BJ (cell line): ENCODE measurements at places on chromosomes 1 and 21.

DNA sequence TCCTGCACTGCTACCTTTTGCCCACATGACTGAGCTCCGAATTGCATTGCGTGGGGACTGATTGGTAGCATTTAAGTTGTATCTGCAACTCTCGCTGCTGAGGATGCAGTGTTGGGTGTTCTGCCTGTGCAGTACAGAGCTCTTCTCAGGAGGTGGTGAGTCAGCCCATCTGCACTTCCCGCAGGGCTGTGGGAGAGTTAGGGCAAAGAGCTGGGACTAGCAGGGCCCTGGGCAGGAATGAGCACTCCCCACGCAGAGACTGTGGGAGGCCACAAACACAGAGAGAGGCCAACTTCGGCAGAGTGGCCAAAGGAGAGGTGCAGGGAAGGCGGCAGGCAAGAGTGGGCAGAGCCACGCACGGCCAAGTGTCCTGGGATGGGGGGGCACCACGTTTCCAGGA, 244.7 kb downstream of the SIPA1L2 start:
- DNase-seq, result no peak

GRCh38 chr1:187018291-187018690, 189.5 kb downstream of the PLA2G4A start:
- DNase-seq, result no peak

DNA sequence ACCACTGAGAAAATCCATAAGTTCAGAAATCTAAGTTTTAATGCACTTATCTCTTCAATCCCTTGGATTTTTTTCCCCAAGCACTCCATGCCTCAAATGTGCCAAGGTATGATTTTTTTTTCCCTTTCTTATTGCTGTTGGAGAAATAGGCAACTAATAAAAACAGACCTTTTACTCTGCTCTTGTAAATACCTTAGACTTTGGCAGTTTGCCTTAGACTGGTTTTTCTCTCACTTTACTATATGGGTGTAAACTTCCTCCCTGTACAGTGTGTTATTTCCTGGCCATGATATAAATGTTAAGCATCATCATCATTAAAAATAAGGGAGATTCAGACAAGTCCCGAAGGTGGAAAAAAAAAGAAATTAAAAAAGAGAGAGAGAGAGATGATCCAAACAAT, 65.7 kb downstream of the LRRC8C start:
- no peak for DNase-seq

DNA sequence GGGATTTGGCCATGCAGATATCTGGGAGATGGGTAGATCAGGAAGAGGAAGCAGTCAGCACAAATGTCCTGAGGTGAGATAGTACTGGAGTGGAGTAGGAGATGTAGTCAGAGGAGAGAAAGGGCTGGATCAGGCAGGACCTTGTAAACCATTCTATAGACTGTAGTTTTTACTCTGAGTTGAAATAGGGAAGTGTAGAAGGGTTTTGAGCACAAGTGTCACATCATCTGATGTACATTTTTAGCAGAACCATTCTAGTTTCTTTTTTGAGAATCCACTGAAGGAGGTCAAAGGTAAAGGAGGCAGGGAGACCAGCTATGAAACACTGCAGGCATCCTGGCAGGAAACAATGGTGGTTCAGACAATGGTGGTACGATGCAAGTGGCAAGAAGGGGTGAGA, 194.6 kb upstream of the RRP15 start:
- no peak for DNase-seq

- no peak for DNase-seq
Measured at GRCh38 chr1:54991939-54992338, 6.8 kb upstream of the BSND start.

GRCh38 chr1:43232482-43232881, 37.3 kb upstream of the TMEM125 start:
- no peak for DNase-seq

DNA sequence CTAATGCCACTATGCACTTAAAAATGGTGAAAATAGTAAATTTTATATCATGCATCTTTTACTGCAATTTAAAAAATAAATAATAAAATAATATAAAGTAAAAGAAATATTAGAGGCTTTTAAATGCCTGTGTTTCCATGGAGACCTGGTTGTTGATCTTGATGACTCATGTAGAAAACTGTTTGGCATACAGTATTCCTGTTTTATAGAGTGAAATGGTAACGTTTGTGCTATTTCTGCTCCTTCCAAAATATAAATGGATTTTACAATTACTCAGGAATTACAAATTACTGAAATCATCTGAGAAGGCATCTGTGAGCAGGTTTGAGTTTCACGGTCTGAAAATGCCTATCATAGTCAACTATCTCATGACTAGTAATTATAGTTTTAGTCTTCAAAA, 98.4 kb upstream of the USP25 start:
- DNase-seq, result peak; percentile 86

DNA sequence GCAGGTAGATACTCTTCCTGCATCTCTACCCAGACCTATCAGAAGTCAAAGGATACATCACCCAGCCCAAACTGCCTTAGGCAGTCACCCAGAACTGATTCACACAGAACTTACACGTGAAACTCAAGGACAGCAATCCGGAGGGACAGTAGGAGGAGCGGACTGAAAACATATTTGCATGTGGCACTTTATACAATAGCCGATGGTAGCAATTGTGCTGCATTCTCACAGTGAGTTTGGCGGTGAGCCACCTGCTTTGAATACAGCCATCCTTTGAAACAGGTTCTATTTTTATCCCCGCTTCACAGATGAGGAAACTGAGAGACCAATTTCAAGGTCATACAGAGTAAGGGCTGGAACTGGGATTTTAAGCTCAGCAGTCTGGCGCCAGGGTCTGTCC, 69.5 kb downstream of the EDEM3 start:
- no peak for DNase-seq

DNA sequence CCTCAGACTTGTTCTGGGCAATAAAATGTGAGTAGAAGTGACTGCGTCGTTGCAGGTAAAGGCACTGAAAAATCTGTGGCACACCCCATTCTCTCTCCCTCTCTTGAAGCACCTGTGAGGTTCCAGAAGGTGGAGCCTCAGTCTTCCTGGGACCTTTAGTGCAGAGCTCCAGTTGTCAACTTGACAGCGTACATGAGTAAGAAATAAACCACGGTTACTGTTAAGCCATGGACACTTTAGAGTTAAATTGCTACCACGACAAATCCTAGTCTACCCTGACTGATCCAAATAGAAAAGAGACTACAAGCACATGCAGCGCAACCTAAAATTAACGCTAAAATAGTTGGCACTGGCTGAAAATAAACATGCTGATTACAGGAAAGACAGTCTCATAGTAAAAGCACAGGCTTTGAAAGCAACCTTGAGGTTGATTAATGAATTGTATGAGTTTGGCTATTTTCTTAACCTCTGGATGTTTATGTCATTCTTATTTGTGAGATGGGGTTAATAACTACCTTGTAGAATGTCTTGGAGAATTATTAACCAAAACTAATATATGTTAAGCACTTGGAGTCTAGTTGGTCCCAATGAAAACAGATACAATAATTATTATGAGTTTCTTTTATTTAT, 93.0 kb upstream of the PLPPR4 start:
- DNase-seq, result no peak

DNA sequence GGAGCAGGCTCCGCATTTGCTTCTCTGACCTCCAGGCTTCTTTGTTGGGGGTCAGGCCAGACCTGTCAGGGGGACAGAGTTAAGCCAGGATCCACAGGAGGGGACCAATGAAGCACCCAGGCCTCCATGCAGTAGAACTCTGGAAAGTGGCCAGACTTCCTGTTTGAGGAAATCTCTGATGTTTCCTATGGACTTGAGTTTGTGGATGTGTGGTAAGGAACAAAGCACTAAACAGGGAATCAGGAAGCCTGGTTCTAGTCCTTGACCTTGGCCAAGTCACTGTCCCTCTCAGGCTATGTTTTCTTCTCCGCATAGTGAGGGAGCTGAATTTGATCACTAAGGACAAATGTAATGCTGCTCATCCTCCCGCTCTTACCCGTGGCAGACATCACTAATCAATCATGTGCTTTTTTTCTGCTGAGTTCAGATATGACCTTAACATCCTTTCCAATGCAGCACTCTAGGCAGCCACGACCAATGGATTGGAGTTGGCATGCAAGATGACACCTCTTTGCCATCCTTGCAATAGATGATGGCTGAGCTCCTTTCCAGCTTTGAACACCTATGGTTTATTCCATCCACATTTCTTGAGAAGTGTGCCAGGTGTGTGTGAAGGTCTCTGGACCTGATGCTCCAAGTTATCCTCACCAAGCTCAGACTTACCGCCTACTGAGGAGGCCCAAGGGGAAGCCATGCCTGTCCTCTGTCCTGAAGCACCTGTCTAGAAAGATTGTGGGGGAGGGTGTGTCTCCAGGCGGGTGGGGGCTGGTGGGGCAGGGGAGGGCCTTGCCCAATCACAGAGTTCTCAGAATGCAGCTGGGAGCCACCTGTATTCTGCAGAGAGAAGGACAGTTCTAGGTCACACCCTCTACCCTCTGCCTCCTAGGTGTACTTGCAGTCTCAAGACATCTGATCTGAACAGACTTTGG, 9.9 kb downstream of the SH2D2A start:
- no peak for DNase-seq

DNA sequence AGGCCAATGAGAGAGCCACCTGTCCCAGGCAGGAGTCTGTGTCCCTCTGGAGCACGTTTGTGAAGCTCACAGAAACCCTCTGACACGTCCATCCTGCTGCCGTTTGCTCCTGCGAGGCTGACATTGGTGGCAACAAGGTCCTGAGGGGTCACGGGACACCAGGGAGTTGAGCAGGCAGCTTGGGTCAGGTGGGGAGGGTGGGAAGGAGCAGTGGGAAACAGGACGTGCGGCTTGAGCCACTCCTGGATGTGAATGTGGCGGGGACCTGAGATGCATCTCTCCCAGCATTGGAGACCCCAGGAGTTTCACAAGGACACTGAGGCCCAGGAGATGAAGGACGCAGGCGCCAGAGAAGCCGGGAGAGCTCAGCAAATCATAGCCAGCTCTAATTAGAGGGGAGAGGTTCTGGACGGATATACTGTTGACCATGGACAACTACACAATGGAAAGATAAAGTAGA, 149.0 kb downstream of the PEX14 start:
- DNase-seq, result no peak

GRCh38 chr1:201702936-201703335, 126.0 kb upstream of the IPO9 start:
- DNase-seq, result no peak

- no peak for DNase-seq
Measured at GRCh38 chr1:233487408-233487807, 126.5 kb upstream of the KCNK1 start.

DNA sequence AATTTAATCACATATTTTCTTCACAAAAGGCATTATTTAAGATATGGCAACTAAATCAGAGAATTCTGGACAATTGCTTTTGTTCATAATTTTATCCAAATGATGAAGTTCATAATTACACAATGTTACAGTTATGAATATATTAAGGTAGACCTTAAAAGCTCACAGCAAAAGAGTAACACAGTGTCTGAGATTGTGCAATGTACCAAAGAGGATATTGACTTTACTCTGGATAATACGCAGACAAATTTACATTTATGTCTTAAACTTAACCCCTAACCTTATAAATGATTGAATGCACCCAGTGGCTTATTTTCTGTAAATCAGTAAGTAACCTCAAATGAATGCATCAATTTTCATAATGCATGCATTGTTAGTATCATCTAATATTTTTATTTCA, 216.2 kb upstream of the SAMSN1 start:
- DNase-seq, result no peak

GRCh38 chr1:29179641-29180184, 2.0 kb downstream of the SRSF4 start:
- no peak for DNase-seq

DNA sequence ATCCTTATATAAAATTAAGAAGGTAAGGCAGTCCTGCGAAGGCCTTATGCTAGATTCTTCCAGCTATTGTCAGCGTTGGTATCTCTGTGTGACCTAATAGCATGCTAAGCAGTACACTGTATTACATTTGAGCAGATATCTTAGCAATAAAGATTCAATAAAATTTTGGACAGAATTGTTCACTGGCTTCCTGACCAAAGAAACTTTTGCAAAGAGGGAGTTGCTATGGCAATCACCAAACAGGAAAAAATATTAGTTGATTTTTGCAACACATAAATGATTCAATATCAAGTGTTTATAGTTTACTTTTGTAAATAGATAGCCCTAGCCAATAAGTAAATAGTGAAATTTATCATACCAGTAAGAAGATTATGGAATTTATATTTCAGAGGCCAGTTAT, 31.0 kb upstream of the PLEKHO1 start:
- no peak for DNase-seq

DNA sequence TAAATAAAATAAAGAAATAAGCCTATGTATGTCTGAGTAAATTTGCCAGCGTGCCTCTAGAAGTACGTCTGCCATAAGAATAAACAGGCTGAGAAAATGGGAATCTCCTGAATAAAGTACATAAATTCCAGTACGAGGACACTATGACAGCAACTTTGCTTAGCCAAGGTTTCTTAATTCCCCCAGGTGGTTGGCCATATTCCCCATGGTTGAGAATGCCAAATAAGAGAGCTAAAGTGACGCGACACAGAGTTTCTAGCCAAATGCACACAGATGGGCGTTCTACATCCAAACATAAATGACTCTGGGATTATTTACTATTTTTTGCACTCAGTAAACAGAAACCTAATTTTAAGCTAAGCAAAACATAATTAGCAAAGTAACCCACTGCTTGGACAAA, 19.5 kb downstream of the KCNH1 start:
- DNase-seq, result no peak

GRCh38 chr1:206784471-206784903, 12.2 kb upstream of the IL10 start:
- no peak for DNase-seq

GRCh38 chr1:233240829-233241682, 54.5 kb downstream of the PCNX2 start:
- no peak for DNase-seq

DNA sequence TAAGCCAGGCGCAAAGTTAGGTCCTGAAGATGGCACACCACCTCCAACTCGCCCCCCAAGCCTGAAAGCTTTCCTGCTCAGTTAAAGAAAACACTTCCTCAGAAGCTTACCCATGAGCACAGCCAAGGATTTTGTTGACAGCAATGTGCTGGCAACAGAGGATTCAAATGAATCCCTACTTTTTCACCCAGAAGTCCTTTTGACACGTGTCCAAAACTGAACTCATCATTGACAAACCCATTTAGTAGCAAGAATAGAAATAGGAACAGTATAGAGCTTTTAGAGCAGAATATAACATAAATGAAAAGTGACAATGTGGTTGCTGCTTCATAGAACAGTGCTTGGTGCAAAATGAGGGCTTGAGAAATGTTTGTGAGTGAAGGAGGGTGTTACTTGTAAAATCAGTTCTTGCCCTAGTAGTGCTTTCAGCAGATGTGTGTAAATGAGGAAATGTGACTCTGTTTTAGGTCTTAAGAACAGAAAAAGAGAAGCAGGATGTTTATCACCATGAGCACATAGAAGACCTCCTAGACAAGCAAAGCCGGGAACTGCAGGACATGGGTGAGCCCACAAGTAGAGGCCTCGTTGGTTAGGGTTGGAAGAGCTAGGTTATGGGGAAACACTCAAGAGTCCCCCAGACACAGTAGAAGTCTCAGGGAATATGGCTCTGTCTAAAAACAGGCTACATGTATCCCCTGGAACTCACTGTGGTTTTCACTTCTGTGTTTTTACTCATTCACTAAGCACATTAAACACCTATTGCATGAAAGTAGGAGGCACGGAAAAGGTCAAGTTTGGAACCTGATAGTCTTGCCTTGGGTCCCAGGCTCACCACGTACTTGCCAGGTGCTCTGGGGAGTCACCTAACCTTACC, 48.6 kb upstream of the TMEM125 start:
- DNase-seq, result no peak
